Stimulated activated naive CD4-positive, alpha-beta T cell treated with Interleukin-2 at 50 U/mL for 16 hours (primary cell): ENCODE measurements at places on chromosomes 16 and 17.
A peak's percentile ranks its signal among the peaks of the same experiment; 100 is the strongest.

- DNase-seq = no peak
These were observed 37.9 kb downstream of the DHRS7B start for GRCh38 chr17:21164620-21165019.

DNA sequence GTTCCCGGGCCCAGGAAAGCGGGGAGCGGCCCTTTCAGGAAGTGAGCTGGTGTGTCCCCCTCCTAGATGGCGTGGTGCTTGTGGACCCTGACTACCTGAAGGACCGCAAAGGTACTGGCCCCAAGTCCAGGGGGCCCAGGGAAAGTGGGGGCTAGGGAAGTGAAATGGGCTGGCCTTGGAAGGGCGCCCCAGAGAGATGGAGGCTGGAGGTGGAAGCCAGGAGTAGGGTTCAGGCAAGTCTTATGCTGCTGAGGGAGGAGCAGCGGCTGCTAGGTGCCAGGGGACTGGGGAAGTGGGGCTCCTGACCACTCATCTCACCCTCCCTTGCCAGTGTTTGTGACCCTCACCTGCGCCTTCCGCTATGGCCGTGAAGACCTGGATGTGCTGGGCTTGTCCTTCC lies 5.6 kb downstream of the ARRB2 start:
- DNase-seq = no peak

GRCh38 chr17:74686761-74687160 lies 26.0 kb downstream of the CD300LF start:
- no peak for DNase-seq

GRCh38 chr17:40251576-40251975 lies 32.5 kb downstream of the WIPF2 start:
- no peak for DNase-seq

DNA sequence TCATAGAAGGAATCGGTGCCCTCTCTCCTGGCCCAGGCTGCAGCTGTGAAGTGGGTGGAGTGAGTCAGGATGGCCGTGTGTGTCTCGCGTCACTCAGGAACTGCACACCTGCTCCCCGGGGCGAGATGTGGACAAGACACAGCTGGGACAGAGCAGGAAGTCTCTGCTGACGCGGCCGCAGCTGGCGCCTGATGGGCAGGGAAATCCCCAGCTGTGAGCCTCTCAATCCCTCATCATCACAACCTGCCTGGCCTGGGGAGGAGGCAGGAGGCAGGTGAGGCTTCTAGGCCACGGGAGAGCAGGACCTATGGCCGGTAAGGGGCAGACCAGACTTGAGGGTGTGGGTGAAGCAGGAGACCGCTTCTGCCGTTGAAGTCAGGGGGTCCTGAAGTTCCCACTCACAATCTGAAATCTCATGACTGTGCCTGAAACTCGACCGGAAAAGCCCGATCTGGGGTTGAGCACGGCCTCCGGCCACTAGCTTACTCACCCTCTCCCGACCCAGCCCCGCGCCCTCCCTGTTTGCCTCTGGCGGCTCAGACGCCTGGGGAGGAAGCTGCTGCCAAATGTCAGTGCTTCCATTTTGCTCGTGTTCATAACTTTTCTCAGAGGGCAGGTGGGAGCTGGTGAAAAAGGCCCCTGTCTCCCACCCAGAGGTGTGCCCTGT lies 1.1 kb upstream of the TRPV3 start:
- DNase-seq = peak; percentile 48

GRCh38 chr16:89729863-89730593 lies 8.7 kb downstream of the ZNF276 start:
- DNase-seq = no peak

DNA sequence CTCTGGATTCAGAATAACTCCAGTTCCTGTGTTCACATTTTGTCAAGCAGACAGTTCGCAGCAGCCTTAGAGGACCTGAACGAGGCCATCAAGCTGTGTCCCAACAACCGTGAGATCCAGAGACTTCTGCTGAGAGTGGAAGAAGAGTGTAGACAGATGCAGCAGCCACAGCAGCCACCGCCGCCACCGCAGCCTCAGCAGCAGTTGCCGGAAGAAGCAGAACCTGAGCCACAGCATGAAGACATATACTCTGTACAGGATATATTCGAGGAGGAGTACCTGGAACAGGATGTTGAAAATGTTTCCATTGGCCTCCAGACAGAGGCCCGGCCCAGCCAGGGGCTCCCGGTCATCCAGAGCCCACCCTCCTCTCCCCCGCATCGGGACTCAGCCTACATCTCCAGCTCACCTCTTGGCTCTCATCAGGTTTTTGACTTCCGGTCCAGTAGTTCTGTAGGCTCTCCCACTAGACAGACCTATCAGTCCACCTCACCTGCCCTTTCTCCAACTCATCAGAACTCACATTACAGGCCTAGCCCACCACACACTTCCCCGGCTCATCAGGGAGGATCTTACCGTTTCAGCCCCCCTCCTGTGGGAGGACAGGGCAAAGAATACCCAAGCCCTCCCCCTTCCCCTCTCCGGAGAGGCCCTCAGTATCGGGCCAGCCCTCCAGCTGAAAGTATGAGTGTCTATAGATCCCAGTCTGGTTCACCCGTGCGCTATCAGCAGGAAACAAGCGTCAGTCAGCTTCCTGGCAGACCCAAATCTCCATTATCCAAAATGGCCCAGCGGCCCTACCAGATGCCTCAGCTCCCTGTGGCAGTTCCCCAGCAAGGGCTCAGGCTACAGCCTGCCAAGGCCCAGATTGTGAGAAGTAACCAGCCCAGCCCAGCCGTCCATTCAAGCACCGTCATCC lies 25.9 kb downstream of the CYB561 start:
- no peak for DNase-seq

GRCh38 chr17:73227379-73227778 lies 34.3 kb downstream of the CPSF4L start:
- no peak for DNase-seq

GRCh38 chr16:22285080-22285479 lies 12.1 kb upstream of the POLR3E start:
- DNase-seq = no peak

GRCh38 chr17:32993977-32994376 lies 2.3 kb downstream of the SPACA3 start:
- DNase-seq = no peak
